AG09319 (cell line): ENCODE measurements at places on chromosomes 4 and X.

DNA sequence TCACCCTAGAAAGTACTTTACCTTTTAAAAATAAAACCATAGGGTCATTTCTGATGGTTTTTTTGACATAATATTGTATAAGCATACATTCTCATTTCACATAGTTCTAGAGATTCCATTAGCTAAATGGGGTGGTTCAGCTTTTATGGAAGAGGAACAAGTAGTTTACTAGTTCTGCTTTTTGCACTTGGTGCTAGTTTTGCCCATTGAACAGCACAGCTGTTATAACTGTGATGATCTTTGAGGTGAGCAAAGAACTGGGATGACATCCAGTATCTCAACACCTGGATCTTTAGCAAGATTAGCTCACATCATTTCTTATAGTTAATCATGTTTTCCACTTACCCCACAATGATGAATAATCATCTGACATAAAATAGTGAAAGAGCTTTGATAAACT lies 40.9 kb downstream of the MOB1B start:
- no peak for DNase-seq

DNA sequence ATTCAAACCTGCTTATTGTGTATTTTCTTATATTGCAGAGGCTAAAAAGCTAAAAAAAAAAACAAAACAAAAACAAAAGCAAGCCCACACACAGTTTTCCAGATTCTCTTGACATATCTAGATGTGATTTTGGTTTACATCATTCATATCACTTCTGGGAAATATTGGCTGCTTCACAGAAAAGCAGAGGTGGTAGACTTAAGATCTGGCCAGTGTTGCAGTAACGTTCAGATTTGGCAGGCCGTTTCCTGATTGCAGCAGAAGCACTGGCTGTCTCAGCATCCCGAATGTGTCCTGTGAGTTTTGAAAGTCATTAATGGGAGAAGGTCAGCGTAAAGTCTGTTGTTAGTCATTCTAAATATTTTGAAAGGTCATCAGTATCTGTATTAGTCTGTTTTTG lies 2062.0 kb downstream of the ARAP2 start:
- DNase-seq: no peak

GRCh38 chr4:182337366-182337765 lies 94.2 kb downstream of the TENM3 start:
- DNase-seq: no peak

DNA sequence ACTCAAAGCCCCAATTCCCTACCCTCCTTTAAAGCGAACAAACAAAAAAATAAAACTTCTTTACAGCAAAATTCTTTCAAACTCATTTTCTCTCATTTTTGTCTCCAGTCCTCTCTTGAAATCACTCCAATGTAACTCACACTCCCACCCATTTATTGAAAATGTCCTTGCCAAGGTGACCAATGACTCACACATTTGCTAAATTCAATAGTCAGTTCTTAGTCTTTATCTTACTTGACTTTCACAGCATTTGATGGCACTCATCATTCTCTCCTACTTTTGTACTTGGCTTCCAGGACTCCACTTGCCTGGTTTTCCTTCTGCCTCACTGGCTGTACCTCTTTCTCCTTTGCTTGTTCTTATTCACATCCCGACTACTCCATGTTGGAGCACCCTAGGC lies 19.9 kb downstream of the CC2D2A start:
- no peak for DNase-seq

DNA sequence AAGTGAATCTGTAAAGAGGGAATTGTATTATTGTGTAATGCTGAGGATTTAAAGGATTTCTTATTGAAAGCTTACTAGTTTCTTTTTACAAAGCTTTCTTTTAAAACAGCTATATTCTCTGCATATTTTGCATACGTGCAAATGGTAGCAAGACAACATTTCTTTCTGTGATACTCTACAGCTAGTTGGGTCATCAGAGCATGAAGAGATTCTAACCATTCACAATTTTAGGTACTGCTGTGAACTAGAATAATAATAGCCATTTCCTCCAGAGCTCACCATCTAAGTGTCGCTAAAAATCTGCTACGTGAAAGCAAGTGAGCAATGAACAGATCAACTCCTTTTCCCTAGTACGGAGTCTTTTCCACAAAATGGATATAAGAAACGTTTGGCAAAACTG lies 37.3 kb downstream of the ARHGAP6 start:
- DNase-seq: no peak

DNA sequence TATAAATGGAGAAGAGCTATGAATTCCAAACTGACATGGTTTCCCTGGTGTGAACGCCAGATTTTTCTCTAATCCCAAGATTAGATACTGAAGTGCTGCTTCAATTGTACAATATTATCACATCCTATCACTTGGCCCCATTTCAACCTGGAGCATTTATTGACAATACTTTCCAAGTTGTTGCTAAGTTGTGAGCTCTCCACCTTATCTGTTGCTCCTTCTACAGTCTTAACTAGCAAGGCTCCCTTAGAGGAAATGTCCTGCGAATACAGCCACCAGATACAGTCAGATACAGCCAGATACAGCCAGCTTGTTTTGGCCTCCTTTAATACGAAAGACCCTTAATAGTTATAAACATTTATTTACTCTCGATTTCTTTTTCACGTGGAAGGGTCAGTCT lies 466.3 kb upstream of the FAM241A start:
- DNase-seq: no peak

- no peak for DNase-seq
Observed at GRCh38 chr4:139171876-139172691, 4.9 kb downstream of the ELF2 start.

DNA sequence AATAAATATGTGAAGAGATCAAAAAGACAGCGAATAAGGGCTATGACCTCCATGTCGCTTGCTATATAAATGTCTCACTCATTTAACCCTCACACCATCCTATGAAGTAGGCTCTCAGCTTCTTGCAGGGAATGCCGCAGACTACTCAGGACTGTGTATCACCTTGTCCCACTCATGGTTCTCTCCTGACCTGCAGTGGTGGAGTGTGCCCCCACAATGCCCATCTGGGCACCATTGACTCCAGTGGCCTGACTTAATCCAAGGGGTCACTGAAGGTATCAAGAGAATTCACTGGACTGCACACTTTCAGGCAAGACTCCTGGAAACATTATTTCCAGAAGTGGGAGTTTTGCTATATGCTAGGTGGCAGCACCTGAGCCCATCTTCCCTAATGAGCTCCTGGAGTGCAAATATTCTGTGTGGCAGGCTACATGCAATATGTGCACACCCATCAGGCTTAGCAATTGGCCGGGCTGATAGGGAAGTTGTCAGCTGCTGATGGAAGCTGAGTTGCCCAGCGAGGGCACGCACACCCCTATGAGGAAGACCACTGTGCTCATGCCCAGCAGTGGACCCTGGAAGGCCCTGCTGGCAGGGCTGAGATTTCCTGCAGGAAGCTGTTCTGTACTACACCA lies 8.2 kb upstream of the EFNB1 start:
- DNase-seq: no peak

- DNase-seq: no peak
Observed at GRCh38 chrX:72126048-72126415, 5.7 kb downstream of the RTL5 start.

DNA sequence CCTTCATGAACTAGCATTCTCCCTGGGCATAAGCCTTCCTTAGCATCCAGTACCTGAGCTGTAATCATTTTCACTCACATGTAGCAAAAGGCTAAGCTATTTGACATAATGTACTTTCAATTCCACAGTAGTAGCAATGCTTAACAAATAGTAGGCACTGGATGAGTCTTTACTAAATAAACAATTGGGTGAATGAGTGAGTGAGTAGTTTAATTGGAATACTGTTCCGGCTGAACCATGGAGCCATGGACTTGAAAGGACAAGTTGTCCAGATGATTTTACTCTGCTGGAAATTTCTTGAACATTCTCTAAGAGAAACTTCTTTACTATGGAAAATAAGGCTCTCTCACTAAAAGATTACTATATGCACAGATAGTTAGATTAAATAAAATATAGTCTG lies 159.3 kb downstream of the FAM47B start:
- no peak for DNase-seq

GRCh38 chr4:2961811-2962441 lies 1.3 kb downstream of the NOP14 start:
- DNase-seq: no peak

DNA sequence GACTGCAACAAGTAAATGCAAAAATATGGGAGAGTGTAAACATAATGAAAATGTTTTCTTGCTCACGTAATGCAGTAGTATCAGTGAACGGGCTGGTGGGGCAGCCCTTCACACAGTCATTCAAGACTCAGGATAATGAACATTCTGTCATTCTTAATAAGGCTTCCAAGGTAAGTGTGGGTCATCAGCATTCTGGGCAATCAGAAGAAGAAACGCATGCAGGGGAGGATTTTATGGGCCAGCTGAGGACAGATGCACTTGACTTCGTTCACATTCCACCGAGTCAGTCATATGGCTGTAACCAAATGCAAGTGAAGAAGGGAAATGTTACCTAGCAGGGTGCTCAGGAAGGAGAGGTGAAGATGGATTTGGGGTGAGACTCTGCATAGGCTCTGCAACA lies 68.0 kb upstream of the MAP9 start:
- DNase-seq: no peak

- no peak for DNase-seq
Observed at GRCh38 chrX:9905721-9906120, 61.4 kb upstream of the CLDN34 start.

DNA sequence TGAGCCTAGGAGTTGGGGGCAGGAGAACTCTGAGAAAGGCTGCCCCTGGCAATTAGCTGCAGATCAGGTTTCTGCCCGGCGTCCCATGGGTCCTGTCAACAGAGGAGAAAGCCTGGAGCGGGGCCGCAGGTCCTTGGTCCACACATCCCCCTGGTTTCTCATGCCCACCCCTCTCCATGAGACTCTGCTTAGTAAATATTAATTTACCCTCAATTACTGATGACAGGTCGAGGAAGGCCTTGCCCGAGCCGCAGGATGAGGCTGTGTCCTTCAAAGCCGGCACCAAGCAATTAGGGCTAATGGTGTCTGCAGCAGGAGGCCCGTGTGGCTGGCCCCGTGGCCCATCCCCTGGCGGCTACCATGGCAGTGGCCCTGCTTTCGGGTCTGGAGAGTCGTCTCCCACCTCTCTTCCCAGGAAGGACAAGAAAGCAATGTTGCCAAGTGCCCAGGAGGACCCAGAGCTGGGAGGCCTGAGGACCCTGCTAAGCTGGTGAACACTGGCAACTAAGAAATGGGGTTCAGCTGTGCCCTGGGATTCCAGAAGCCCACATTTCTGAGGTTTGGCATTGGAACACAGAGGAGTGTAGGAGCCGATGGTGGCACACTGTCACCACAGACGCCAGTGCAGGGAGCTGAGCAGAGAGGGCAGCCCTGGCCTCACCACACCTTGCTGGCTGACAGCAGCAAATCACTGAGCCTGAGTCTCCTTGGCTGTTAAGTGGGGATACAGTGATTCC lies 114.6 kb downstream of the CPZ start:
- DNase-seq: no peak

DNA sequence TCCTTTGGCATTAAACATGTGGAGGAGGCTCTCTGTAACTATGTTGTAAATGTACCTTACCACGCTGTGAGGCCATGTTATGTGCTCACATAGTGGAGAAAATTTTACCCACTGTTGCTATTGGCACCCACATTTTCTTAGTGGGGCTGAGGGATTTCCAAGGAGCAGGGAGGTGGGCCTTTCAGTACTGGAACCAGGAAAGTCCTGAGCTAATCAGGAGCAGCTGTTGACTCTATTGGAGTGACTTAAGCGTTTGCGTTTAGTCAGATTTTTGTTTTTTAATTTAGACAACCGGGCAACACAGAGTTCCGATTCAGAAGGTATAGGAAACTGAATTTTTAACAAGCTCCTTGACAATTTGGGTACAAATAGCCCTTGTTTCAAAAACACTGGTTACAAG lies 30.7 kb upstream of the WDR17 start:
- no peak for DNase-seq

- DNase-seq: no peak
Observed at GRCh38 chrX:151727346-151727745, 7.2 kb upstream of the CNGA2 start.

DNA sequence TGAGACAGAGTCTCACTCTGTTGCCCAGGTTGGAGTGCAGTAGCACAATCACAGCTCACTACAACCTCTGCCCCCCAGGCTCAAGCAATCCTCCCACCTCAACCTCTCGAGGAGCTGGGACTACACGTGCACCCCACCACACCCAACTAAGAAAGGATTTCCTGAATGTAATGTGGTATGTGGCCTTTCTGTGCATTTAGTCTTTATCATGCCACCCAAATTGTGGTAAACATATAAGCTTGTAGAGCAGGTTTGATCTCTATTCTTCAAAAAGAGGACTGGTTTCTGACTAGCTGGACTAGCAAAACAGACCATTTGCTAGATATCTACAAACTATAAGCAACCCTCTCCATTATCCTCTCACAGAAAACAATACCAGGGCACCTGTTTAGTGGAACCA lies 33.6 kb downstream of the ELOVL6 start:
- DNase-seq: no peak

DNA sequence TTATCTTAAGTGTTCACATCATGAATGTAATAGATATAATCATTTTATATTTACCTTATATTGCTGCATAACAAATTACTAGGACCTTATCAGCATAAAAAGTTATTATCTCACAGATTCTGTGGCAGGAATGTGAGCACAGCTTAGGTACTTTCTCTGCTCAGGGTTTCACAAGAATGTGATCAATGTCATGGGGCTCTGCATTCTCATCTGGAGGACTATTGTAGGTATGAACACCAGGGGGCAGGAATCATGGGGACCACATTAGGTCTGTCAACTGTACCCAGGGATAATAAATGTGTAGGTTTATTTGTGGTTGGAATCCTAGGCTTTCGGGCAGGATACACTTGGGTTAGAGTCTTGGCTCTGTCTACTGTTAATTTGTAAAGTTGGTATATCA lies 519.2 kb downstream of the ARAP2 start:
- DNase-seq: no peak

GRCh38 chrX:15866147-15866546 lies 11.5 kb upstream of the AP1S2 start:
- no peak for DNase-seq

GRCh38 chrX:112798736-112799135 lies 41.9 kb downstream of the AMOT start:
- no peak for DNase-seq

DNA sequence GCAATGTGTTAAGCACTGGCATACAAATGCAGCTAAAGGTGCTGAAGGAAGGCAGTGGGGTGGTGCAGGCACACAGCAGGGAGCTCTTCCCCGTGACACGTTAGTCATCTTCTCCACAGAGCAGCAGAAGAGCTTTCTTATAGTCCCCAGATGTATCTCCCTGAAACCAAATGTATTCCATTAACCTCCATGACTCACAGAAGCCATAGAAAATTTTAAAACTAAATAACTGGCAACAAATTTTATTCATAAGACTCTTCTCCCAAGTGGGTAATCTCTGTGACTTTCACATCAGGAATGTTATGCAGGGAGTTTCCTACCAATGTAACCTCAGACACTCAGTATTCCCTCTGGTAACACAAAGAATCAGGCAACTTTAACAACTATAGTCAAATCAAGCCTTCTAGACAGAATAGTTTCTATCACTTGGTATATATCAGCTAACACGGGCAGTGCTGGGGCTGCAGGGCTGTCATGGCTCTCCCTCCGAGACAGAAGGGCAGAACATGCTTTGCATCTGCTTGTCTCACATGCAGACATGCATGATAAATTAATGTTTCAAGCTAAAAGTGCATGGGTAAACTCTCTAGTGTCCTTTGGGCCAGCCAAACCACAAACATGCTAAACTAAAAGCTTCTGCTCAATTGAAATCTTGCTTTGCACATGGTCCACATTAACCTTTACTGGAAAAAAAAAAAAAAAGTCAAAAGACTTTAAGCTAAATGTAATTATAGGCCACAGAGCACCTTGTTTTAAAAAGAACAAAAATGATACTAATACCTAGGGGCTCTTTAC lies 28.2 kb downstream of the ANXA5 start:
- peak; percentile 76 for DNase-seq
